Activated T-cell treated with anti-CD3 and anti-CD28 coated beads for 24 hours (primary cell): ENCODE measurements at places on chromosomes 11 and 22.

GRCh38 chr11:45272701-45273100, 13.4 kb downstream of the SYT13 start:
- no peak for DNase-seq

- no peak for DNase-seq
Measured at GRCh38 chr11:12719221-12719620, 45.0 kb downstream of the TEAD1 start.

DNA sequence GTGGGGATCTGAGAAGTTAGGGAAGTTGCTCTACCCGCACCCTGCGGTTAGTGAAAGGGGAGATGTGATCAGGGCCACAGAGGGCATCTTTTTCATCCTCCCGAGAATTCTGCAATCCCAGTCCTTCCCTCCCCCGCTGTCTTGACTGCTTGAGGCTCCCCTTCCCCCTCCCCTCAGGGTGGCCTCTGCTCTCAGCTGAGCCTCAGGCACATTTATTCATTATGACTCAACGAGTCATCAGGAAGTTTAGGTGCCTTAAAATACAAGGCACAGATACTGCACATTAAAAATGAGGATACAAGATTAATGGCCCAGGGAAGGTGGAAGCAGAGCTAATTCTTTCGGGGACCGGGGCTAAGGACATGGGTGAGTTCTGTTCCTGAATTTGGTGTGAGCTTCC, 104.0 kb downstream of the CACNA1I start:
- no peak for DNase-seq

DNA sequence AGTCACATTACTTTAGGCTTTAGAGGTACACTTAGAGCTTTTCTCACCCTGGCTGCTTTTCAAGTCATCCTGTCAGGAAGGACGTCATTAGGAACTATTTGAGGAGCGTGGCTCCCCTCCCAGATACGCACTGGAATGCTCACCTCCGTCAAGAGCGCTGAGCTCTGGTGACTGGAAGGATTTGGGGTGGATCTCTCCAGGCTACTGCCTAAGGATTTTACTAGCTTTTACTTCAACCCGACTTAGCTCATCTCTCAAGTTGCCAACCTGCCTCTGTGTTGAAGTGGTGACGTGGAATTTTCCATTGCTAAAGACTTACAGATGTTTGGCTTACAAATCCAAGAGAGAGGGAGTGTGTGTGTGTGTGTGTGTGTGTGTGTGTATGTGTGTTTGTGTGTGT, 355.3 kb upstream of the CCDC90B start:
- DNase-seq: no peak

GRCh38 chr11:82754410-82754809, 20.7 kb upstream of the FAM181B start:
- DNase-seq: no peak
